Chondrocyte (in vitro differentiated cells): ENCODE measurements at places on chromosomes 5 and 9. TPM values are rescaled to one million over a fixed set of nuclear protein-coding genes. Genes with fewer than 3 reads are reported as not detected.
A peak's percentile ranks its signal among the peaks of the same experiment; 100 is the strongest.

DNA sequence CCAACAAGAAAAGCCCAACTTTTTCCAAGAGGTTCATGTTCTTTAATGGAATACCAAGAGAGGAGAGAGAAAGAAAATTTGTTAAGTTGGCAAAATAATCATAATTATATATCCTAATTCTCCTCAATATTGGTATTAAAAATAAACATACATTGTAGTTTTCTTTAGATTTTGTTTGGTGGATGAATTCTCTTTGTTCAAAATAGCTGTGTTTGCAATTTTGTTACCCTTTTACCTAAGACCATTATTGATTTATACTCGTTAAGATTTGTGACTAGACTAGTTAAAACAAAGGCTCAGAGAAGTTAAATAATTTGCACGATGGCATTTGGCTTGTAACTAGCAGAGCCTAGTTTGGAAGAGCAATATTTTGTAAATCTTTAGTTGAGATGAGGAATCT lies 9.7 kb downstream of the LRRC19 start:
- H3K27ac ChIP-seq, result no peak overlapping the region
- H3K4me3 ChIP-seq, result no peak overlapping the region
- no peak for DNase-seq
- no peaks in the 10 kb centered on the region for H3K4me1 ChIP-seq
- peaks cover 1% of the 10 kb centered on the region for H3K36me3 ChIP-seq
- no peaks in the 10 kb centered on the region for H3K27me3 ChIP-seq

GRCh38 chr9:18976709-18977531 lies 56.1 kb downstream of the SAXO1 start:
- H3K27ac ChIP-seq, result no peak overlapping the region
- no peak overlapping the region for H3K4me3 ChIP-seq
- H3K27me3 ChIP-seq, result peaks cover 1% of the 10 kb centered on the region
- no peak for DNase-seq

DNA sequence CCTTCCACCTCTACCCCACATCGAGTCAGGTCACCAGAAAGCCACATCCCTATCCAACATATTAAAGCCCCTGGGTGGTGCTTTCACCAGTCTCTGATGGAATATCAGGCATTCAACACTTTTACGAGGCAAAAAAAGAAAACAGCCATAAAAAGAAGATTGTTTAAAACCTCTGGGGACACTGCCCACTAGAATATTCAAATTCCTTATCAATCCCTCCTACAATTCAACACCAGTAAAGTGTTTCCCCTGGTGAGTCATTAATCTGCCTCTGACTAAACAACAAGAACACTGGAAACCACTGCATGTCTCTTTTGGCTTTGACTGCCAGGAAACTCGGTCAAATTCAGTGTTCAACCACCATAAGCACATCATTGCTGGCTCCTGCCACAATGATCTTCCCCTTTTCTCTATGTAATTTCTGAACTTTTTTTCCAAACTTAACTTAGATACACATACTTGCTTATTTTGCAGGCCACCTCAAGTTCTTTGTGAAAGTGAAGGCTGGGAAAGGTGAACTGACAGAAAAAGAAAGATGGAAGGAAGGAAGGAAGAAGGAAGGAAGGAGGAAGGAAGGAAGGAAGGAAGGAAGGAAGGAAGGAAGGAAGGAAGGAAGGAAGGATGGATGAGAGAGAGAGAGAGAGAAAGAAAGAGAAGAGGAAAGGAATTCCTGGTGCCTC lies 105.3 kb downstream of the PAX5 start:
- H3K4me1 ChIP-seq, result peaks cover 14% of the 10 kb centered on the region
- DNase-seq, result no peak
- H3K4me3 ChIP-seq, result no peak overlapping the region
- no peak overlapping the region for H3K27ac ChIP-seq

DNA sequence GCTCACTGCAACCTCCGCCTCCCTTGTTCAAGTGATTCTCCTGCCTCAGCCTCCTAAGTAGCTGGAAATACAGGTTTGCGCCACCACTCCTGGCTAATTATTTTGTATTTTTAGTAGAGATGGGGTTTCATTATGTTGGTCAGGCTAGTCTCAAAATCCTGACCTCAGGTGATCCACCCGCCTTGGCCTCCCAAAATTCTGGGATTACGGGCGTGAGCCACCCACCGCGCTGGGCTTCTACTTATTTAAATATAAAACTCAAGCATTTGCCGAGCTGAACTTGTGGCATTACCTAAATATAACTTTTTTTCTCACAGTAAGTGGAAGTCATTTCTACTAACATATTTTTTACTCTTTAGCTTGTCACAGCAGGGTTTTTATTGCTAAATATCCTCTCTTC lies 1356.3 kb upstream of the ACO1 start:
- H3K4me1 ChIP-seq, result peaks cover 9% of the 10 kb centered on the region
- DNase-seq, result no peak
- no peak overlapping the region for H3K4me3 ChIP-seq
- H3K36me3 ChIP-seq, result no peaks in the 10 kb centered on the region

The IL13 gene
- not detected in 3 replicates for total RNA-seq

GRCh38 chr9:82354279-82354659 lies 365.7 kb downstream of the SPATA31D1 start:
- no peaks in the 10 kb centered on the region for H3K36me3 ChIP-seq
- peak overlapping the region; percentile 42 for H3K27ac ChIP-seq
- no peak overlapping the region for H3K4me3 ChIP-seq
- peaks cover 15% of the 10 kb centered on the region for H3K4me1 ChIP-seq
- no peaks in the 10 kb centered on the region for H3K27me3 ChIP-seq

GRCh38 chr5:137035480-137035878 lies 463.6 kb downstream of the SPOCK1 start:
- no peaks in the 10 kb centered on the region for H3K36me3 ChIP-seq
- no peak overlapping the region for H3K27ac ChIP-seq
- DNase-seq, result no peak
- no peaks in the 10 kb centered on the region for H3K27me3 ChIP-seq
- H3K4me3 ChIP-seq, result no peak overlapping the region
- H3K4me1 ChIP-seq, result peaks cover 5% of the 10 kb centered on the region

- H3K36me3 ChIP-seq, result peaks cover 1% of the 10 kb centered on the region
- peaks cover 2% of the 10 kb centered on the region for H3K27me3 ChIP-seq
- no peak overlapping the region for H3K27ac ChIP-seq
- H3K4me1 ChIP-seq, result peaks cover 13% of the 10 kb centered on the region
- DNase-seq, result no peak
Observed at GRCh38 chr5:100757618-100758017, 145.5 kb downstream of the ST8SIA4 start.

The DBH gene
- not detected in 3 replicates for total RNA-seq

The IFNA13 gene
- total RNA-seq, result not detected in 3 replicates

GRCh38 chr5:95734906-95735305 lies 3.8 kb downstream of the RHOBTB3 start:
- H3K4me1 ChIP-seq, result peaks cover 45% of the 10 kb centered on the region
- H3K36me3 ChIP-seq, result peaks cover 16% of the 10 kb centered on the region
- DNase-seq, result no peak
- no peaks in the 10 kb centered on the region for H3K27me3 ChIP-seq
- H3K27ac ChIP-seq, result no peak overlapping the region

The PCDHGC4 gene
- total RNA-seq, result 0.72 to 1.8 TPM (median 1.1 TPM) in 3 replicates

The CCDC152 gene
- total RNA-seq, result not detected in 3 replicates

The ZFP62 gene
- total RNA-seq, result 13.3 to 19.2 TPM (median 13.9 TPM) in 3 replicates

DNA sequence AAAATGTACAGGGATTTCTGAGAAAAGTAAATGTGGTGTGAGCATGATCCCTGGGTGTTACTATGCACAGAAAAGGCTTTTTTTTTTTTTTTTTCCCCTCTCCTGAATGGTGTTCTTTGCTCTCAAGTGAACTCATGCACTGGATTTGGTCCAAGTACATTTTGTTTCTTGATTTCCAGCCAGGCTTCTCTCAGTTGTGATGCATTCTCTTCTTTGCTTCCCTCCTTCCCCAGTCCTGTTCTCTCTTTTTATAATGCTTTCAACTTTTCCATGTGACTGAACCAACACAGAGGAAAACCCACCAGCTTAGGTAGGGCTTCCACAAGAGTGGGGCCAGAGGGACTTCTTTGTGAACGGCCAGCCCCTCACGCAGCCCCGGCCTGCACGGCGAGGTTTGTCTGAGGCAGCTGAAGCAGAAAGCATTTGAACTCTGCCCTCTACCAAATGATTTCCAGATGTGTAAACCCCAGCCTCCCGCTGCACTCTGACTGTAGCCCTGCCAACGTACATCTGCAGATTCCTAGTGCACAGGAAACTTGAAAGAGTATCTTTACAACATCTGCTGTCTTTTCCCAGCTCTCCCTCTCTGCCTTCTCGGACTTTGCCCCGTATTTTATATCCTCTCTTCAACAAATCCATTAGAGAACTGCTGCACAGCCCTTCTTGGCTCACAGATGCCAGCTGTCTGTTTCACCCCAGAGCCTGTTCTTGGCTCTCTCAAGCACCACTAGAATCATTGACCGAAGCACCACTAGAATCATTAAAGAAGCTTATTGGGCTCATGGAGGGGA lies 71.8 kb upstream of the CD180 start:
- peaks cover 26% of the 10 kb centered on the region for H3K4me1 ChIP-seq
- no peak overlapping the region for H3K4me3 ChIP-seq
- H3K27ac ChIP-seq, result no peak overlapping the region
- no peak for DNase-seq
- no peaks in the 10 kb centered on the region for H3K36me3 ChIP-seq

- no peaks in the 10 kb centered on the region for H3K4me1 ChIP-seq
- no peak overlapping the region for H3K27ac ChIP-seq
- no peak for DNase-seq
- no peaks in the 10 kb centered on the region for H3K27me3 ChIP-seq
Observed at GRCh38 chr9:11749396-11749795, 943.8 kb upstream of the TYRP1 start.

- no peak overlapping the region for H3K4me3 ChIP-seq
- no peak overlapping the region for H3K27ac ChIP-seq
- DNase-seq, result no peak
Observed at GRCh38 chr9:94623253-94623652, 16.1 kb downstream of the FBP1 start.

GRCh38 chr9:129849901-129850300 lies 14.6 kb downstream of the USP20 start:
- peaks cover 31% of the 10 kb centered on the region for H3K4me1 ChIP-seq
- H3K36me3 ChIP-seq, result peaks cover 17% of the 10 kb centered on the region
- H3K27ac ChIP-seq, result peak overlapping the region; percentile 2
- H3K4me3 ChIP-seq, result no peak overlapping the region

The PLAC8L1 gene
- 0.59 to 0.97 TPM (median 0.94 TPM) in 3 replicates for total RNA-seq

GRCh38 chr9:127106466-127106855 lies 16.0 kb downstream of the ANGPTL2 start:
- peaks cover 9% of the 10 kb centered on the region for H3K36me3 ChIP-seq
- DNase-seq, result no peak
- H3K4me1 ChIP-seq, result peaks cover 3% of the 10 kb centered on the region
- H3K4me3 ChIP-seq, result no peak overlapping the region

GRCh38 chr5:176413709-176414191 lies 2.6 kb downstream of the CLTB start:
- peaks cover 54% of the 10 kb centered on the region for H3K4me1 ChIP-seq
- no peaks in the 10 kb centered on the region for H3K27me3 ChIP-seq
- H3K36me3 ChIP-seq, result peaks cover 5% of the 10 kb centered on the region
- no peak for DNase-seq
- no peak overlapping the region for H3K4me3 ChIP-seq

The ZNF622 gene
- total RNA-seq, result 30.5 to 32.7 TPM (median 30.9 TPM) in 3 replicates

DNA sequence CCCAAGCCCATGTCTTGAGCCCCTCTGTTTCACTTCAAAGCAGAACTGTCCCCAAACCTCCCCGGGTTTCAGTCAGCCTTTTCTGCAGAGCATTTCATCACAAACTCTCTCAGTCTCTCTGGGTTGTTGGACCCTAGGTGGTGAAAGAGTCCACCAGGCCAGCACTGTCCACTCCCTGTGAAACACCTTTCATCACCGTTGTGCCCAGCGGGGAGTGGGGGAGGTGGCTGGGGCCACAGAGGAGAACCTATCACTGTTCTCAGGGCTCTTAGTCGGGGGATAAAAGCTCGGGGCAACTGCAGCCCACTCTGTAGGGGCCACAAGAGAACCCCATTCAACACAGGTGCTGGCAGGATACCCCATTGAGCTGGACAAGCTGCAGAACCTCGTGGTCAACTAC lies 5.4 kb upstream of the RABL6 start:
- peak; percentile 43 for DNase-seq
- no peak overlapping the region for H3K27ac ChIP-seq
- no peak overlapping the region for H3K4me3 ChIP-seq
- peaks cover 22% of the 10 kb centered on the region for H3K4me1 ChIP-seq
- peaks cover 17% of the 10 kb centered on the region for H3K27me3 ChIP-seq
- peaks cover 5% of the 10 kb centered on the region for H3K36me3 ChIP-seq
